ENCODE measurements at places on chromosomes 4 and X.

DNA sequence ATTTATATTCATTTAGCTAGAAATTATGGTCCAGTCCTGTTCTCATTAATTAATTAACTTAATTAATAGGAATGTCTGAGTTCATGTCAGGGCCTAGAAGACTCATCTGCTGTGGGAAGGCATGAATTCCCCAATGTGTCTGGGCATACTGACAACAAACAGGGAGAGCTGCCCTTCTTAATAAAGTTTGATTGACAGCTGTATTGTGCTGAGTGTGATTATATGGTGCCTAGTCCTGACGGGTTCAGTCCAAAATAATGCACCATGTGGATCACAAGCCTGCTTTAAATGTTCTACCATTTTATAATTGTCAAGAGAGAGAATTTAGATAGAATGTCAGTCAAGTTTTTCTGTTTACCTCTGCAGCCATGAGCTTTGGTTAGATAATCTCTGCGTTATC lies 34.6 kb downstream of the ANXA10 start:
- DNase-seq = no peak

- no peak for DNase-seq
Observed at GRCh38 chrX:150185766-150186165, 177.4 kb upstream of the MAMLD1 start.

DNA sequence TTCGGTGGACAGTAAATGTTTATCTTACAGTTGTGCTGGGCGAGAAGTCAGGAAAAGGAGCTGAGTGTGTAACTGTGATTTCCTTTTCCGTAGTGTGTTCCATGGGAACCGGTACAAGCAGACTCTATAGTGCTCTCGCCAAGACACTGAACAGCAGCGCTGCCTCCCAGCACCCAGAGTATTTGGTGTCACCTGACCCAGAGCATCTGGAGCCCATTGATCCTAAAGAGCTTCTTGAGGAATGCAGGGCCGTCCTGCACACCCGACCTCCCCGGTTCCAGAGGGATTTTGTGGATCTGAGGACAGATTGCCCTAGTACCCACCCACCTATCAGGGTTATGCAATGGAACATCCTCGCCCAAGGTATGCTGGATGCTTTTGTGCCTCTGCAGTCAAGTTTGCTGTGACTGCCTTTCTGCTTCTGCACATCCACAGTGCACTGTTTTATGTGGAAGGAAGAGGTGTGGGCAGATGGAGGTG lies 27.4 kb downstream of the NOCT start:
- DNase-seq = no peak

DNA sequence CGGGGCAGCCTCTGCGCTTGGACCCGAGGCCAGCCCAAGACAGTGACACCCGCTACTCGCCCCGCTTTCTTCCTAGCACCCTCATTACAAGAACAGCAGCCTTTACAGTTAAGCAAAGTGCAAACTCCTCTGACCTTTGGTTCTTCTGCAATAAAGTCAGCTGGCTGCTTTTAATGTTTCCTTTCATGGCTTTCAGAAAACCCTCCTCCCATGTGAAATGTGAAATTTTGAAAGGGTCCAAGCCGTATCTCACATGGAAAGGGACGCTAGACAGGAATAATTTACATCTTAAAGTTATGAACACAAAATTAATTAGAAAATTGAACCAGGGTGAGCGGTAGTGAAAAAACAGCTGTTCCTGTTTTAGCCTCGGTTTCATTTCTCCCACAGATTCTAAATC lies 520.1 kb upstream of the FRG1 start:
- no peak for DNase-seq

DNA sequence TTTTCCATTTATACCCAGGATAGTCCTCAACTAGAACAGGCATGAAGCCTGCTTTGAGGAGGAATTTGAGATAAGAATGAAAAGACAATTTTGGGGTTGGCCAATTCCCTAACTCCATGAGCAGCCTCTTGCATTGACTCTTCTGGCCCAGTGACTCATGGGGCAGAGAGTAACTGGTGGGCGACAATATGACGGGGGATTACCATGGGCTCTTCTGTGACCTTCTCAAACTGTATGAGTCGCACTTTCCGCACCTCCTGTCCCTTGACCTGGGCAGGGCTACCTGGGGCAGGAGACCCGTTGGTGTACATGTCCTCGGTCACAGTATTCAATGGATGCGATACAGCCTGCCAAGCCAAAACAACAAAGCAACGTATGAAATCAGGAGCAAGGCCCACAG lies 13.3 kb downstream of the MPP1 start:
- no peak for DNase-seq

DNA sequence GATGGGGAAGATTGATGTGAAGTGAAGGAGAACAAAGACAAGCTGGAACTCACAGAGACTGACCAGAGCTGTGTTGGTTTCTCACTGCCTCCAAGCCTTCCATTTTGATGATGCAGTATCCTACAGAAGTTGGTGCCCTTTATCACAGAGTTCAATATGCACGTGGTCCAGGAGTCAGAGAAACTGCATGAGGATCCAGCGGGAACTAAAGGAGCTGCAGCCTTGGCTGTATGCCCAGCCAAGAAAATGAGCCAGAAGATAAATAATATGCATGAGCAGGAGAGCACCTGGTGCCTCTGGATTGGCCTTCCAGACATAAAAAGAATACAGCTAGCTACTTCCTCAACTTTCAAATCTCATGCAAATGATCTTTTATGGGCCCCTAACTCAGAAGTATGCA lies 44.3 kb upstream of the DCLK2 start:
- DNase-seq = no peak

GRCh38 chr4:101259876-101260275 lies 87.5 kb downstream of the PPP3CA start:
- no peak for DNase-seq

DNA sequence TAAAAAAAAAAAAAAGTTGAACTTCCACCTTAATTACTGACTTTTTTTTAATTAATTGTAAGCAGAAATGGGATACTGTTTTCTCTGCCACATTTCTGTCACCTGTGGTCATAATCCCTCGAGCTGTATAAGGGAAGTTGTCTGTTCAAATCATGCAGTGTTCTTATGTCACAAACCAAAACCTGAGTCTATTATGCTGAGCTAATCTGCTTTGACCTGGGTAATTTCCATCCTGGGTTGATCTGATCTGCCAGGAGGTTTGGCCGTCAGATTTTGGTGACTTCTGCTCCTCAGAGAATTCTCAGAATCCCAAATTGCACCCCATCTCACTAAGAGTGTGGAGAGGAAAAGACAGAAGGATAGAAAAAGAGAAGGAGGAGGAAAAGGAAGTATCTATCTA lies 683.1 kb downstream of the KCTD8 start:
- no peak for DNase-seq

DNA sequence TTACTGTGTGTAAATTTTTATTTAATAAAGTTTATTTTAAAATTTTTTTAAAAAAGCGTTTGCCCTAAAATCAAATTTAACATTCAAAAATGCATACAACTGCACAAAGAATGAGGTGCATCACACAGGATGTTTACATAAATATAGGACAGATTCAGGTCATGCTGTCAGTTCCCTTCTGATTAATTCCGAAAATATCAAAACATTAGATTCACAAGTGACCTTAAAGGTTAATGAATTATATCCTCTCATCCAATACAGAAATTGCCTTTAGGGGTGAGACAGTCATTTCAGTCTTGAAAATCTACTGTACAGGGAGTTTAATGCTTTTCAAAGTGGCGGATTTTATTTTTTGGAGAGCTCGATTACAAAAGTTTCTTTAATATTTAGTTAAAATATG lies 208.7 kb upstream of the FTHL17 start:
- DNase-seq = no peak
